ENCODE measurements at places on chromosomes 11 and 22.

GRCh38 chr11:118924591-118925585, 838 bp downstream of the BCL9L start:
- DNase-seq: peak; percentile 64

DNA sequence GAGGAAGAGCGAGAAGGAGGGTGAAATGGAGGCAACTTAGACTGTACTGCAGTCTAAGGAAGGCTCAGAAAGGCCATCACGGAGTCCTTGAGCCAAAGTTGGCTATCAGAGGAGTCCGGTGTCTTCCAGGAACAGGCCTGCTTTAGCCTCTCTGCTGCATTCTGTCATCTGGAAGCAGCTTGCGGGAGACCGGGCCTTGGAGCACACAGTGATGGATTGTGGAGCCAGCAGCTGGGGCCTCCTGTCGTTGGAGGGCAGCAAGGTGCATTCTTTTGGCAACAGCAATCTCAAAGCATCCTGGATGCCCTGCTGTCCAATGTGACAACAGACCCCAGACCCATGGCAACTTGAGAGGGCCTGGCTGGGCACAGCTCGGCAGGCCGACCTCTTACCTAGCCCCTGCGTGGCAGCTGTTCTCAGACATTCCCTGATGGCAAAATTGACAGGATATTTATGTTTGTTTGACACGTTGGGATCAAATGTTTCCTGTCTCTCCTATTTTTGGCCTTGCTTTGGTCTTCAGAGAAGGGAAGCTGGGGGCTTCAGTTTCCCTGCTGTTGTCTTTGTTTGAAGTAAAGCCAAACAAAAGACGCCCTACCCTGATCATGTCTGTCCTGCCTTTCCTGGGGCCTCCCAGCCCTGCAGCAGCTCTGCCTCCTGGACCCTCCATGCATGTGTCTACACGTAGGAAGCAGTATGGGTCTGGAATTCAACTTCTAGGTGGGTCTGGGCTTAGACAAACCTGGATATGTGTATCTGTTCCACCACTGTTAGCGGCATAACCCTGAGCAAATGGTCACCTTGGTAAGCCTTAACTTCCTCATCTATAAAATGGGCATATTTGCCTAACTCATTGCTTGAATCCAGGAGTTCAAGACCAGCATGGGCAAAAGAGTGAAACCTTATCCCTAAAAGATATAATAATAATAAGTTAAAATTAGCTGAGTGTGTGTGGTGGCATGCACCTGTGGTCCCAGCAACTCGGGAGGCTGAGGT, 43.9 kb upstream of the LMO2 start:
- no peak for DNase-seq

DNA sequence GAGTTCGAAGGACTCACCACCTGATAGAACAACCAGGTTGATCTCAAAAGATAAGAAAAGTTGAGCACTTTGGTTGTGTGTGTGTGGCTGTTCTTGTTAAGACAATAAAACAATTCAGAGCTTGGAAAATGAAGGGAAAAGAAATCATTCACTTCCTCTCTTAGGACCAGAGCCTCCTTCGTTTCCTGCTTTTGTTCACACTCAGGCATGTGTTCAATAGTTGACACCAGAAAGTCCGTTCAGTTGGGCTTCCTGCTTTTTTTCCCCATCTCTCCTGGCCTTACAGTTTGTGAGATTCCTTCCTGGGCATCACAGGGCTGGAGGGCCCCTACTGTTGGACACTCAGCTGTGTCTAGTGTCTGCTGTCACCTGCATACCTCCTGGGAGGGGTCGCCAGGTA, 48.0 kb downstream of the TSPAN18 start:
- DNase-seq: no peak

- DNase-seq: no peak
These were observed 114.2 kb upstream of the CADM1 start for GRCh38 chr11:115618428-115618827.

DNA sequence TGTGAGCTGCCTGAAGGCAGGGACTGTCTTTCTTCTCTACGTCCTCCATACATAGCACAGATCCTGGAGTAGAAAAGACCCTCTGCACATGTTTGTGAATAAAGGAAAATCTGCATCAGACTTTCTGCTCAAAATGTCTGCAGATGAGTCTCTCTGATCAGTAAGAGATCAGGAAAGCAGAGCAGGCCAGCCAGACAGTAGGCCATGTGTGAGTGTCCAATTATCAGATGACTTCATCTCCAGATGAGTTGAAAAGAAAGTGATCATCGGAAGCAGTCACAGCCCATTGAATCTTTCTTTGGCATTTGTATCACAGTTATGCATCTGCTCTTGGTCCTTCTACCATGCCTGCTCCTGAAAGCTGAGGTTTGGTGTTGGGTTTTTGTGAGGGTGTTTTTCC, 298.7 kb upstream of the NCAM1 start:
- DNase-seq: no peak

Measured in CD4-positive, CD25-positive, alpha-beta regulatory T cell (primary cell).